ENCODE measurements at places on chromosomes 7 and 10.

DNA sequence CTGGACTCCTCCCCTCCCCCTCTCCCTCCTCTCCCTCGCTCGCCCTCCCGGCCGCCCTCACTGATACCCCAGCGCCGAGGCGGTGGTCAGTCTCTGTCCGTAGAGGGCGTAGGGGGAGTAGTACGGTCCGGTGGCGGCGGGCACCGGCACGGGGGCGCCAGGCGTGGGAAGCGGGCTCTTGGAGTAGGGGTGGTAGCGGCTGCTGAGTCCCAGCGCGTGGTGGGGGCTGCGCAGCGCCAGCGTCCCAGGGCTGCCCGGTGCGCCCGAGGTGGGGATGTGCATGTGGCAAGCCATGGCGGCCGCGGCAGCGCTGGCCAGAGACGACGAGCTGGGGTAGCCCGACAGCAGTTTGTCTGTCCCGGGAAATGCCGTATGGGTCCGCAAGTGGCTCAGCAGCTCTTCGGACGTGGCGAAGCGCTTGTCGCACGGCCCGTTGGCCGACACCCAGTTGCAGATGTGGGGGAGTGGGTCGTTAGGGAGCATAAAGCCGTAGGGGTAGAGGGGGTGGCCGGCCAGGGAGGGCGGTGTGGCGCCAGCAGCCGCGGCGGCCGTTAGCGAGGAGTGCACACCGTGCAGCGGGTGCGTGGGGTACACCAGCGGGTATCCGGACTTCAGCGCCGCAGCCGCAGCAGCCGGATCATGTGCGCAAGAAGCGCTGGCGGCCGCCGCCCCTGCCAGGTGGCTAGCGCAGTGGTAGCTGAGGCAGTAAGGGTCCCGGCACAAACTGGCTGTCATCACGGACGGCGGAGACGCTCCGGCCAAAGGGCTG lies 2.7 kb downstream of the ZNF503 start:
- DNase-seq, result no peak

DNA sequence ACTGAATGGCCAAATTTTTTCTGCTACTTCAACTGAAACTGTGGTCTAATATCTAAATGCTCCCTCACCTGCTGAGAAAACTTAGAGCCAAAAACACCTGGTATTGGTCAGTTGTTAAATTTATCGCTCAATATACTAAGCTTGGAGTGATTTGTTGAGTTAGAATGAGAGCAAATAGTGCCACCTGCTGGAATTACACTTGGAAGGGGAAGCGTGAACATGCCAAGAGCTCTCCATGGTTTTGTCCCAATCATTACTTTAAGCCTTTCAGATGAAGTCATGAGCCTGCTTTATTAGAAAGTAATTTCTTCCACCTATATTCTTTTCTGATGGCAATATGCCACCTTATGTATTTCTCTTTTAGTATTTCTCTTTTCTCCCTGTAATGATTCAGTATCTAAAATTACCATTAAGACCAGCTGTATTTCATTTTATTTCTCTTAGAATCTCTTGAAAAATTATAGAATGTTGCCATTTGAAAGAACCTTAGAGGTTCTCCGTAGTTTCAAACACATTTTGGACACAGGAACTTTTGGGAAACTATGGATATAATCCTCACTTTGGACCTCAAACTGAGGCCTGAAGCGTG lies 447.8 kb upstream of the C7orf33 start:
- no peak for DNase-seq

DNA sequence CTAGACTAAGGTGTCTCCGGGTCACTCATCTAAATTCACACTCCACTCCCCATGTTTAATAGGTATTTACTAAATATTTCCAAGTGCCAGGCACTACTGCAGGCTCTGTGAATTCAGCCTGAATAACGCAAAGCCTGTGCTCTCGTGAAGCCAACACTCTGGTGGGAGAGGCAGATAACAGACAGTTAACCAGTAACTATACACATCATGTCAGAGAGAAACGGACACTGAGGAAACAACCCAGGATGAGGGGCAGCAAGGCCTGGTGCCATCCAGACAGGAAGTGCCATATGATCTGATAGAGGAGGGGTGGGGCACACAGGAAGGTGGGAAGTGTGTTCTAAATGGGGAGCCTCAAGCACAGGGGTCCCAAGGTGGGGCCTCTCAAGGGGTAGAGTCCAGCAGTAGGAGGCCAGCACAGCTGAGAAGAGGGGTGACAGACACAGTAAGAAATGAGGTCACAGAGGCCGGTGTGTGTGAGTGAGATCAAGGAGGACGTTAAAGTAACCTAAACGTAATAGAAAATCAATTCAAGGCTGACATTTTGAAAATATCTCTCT lies 85.3 kb downstream of the LARP4B start:
- no peak for DNase-seq

DNA sequence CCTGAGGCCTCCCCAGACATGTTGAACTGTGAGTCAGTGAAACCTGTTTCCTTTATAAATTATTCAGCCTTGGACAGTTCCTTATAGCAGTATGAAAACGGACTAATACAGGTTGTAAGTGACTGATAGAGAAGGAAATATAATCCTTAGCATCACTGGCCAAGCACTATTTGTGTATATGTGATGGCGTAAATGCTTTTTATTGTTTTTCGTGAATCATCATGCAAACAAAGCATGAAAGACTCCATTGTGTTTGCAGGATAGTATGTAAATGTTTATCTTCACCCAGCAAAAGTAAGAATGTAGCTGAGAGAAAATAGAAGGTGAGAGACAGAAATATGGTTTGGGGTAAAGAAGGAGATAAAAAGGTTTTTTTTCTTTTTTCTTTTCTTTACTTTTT lies 92.5 kb upstream of the LRGUK start:
- no peak for DNase-seq

DNA sequence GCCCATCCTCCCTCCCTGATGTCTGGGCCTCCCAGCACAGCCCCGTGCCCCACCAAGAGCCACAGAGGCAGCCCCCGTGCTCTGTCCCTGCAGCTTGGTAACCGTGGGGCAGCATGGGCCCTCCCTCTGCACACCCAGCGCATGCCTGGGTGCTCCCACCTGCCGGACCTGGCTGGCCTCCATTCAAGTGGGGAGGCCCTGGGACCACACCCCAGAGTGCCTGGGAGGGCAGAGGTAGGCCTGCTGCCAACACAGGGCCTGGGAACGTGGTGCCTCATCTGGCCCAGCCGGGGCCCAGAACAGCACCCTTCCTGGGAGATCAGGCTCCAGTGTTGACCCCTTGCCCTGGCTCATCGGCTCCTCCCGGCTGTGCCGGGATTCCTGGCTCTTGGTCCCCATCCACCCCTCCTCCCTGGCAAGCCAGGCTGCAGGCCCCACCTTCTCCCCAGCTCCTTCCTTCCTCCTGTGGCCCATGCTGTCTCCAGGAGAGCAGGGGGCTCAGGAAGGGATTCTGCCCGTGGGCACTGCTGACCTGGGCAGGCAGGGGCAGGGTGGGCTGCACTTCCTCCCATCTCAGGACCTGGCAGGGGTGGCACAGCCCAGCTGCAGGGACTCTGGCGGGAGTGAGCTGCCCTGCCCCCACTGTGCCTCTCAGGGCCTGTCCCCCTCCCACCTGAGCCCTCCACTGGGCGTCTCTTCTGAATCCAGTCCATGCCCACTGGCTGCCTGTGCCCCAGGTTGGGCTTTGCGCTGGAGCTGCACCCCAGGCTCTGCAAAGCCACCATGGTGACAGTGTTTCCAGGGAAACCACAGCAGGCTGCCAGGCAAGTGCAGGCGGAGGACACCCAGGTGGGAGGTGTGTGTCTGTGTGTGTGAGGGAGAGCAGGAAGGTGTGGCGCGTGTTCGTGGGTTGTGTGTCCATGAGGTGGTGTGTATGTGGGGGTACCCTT lies 32.6 kb downstream of the PWWP2B start:
- no peak for DNase-seq

DNA sequence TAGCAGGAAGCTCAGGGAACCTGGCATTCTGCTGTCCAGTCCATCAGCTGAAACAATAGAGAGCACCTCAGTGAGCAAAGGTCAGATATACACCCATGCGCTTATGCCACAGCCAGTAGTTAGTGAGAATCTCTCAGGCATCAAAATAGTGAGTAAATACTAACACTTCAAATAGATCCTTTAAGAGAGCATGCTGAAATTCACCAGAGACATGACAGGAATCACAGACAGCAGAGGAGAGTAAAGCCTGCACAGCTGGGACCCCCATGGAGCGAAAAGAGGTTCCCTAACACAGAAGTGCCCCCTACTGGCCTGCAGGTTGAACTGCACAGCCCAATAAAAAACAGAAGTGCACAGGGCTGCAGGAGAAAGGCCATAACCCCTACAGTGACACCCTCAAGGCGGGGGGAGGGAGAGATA lies 57.6 kb upstream of the ANTXRL start:
- DNase-seq, result peak; percentile 16

- DNase-seq, result peak; percentile 90
These were observed 29.8 kb downstream of the PLAU start for GRCh38 chr10:73940634-73941221.
